ENCODE measurements at places on chromosomes 6 and 20. TPM values are rescaled to one million over a fixed set of nuclear protein-coding genes. Genes with fewer than 3 reads are reported as not detected.
A peak's percentile ranks its signal among the peaks of the same experiment; 100 is the strongest.

DNA sequence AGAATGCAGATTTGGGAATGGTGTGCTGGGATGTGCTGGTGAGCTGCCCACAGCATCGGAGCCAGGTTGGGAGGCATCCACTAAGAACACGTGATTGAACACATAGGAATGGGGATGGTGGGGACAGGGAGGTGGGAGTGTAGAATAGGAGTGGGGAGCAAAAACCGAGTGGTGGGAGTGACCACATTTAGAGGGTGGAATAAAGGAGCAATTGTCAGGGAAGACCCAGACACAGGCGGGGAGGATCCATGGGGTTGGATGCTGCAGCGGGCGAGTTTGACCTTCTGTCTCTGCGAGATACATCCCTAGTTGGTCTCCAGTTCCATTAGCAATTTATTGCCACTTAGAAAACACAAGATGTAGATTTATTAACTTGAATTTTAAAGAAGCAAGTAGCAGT lies 4.7 kb downstream of the NAA20 start:
- no peak overlapping the region for H3K4me3 ChIP-seq
- peaks cover 11% of the 10 kb centered on the region for H3K4me1 ChIP-seq
- H3K27ac ChIP-seq: no peak overlapping the region
- H3K36me3 ChIP-seq: no peaks in the 10 kb centered on the region

GRCh38 chr20:2386516-2387179 lies 5.9 kb downstream of the TGM6 start:
- no peaks in the 10 kb centered on the region for H3K27me3 ChIP-seq
- DNase-seq: no peak
- H3K4me1 ChIP-seq: no peaks in the 10 kb centered on the region
- no peaks in the 10 kb centered on the region for H3K36me3 ChIP-seq
- no peak overlapping the region for H3K27ac ChIP-seq

GRCh38 chr6:10071631-10072220 lies 343.1 kb downstream of the TFAP2A start:
- H3K4me3 ChIP-seq: no peak overlapping the region
- no peaks in the 10 kb centered on the region for H3K4me1 ChIP-seq
- no peaks in the 10 kb centered on the region for H3K36me3 ChIP-seq
- H3K27me3 ChIP-seq: no peaks in the 10 kb centered on the region

GRCh38 chr20:54320148-54320607 lies 112.3 kb downstream of the PFDN4 start:
- no peaks in the 10 kb centered on the region for H3K4me1 ChIP-seq
- H3K36me3 ChIP-seq: no peaks in the 10 kb centered on the region
- H3K27ac ChIP-seq: no peak overlapping the region
- no peaks in the 10 kb centered on the region for H3K27me3 ChIP-seq
- DNase-seq: no peak

The TMC2 gene
- not detected for total RNA-seq

The COQ3 gene
- total RNA-seq: 12.1 TPM

- no peaks in the 10 kb centered on the region for H3K4me1 ChIP-seq
- no peak for DNase-seq
- H3K36me3 ChIP-seq: no peaks in the 10 kb centered on the region
- no peak overlapping the region for H3K27ac ChIP-seq
- H3K27me3 ChIP-seq: no peaks in the 10 kb centered on the region
Observed at GRCh38 chr6:65816991-65817390, 110.0 kb upstream of the EYS start.

GRCh38 chr6:115717472-115717871 lies 343.2 kb downstream of the FRK start:
- no peak overlapping the region for H3K27ac ChIP-seq
- no peaks in the 10 kb centered on the region for H3K36me3 ChIP-seq
- no peak for DNase-seq
- no peaks in the 10 kb centered on the region for H3K27me3 ChIP-seq

- H3K4me3 ChIP-seq: no peak overlapping the region
- no peak for DNase-seq
- H3K36me3 ChIP-seq: no peaks in the 10 kb centered on the region
- H3K27me3 ChIP-seq: no peaks in the 10 kb centered on the region
- H3K27ac ChIP-seq: no peak overlapping the region
Observed at GRCh38 chr6:65116326-65116725, 590.7 kb downstream of the EYS start.

GRCh38 chr20:59770851-59771250 lies 162.6 kb downstream of the SYCP2 start:
- H3K27ac ChIP-seq: no peak overlapping the region
- no peak for DNase-seq
- H3K36me3 ChIP-seq: no peaks in the 10 kb centered on the region
- H3K4me1 ChIP-seq: no peaks in the 10 kb centered on the region
- H3K4me3 ChIP-seq: no peak overlapping the region
- no peaks in the 10 kb centered on the region for H3K27me3 ChIP-seq

The PPP1R3G gene
- total RNA-seq: 1.5 TPM

The EDEM2 gene
- 15.5 TPM for total RNA-seq

- H3K4me1 ChIP-seq: peaks cover 37% of the 10 kb centered on the region
- DNase-seq: no peak
- no peak overlapping the region for H3K27ac ChIP-seq
Observed at GRCh38 chr6:33273924-33274902, 2.3 kb downstream of the RPS18 start.

DNA sequence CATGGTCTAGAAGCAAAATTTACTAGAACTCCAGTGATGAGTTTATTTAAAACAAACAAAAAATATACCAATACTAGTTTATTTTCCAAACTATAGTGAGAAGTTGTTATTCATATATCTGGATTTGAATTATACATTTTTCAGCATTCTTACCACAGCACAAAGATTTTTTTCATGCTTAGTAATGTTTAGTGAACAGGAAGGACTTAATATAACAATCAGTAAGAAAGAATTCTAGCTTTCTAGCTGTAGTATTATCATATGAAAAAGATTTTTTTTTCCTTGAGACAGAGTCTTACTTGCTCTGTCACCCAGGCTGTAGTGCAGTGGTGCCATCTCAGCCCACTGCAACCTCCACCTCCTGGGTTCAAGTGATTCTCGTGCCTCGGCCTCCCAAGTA lies 13.8 kb downstream of the MARCKS start:
- H3K36me3 ChIP-seq: no peaks in the 10 kb centered on the region
- no peaks in the 10 kb centered on the region for H3K27me3 ChIP-seq
- peaks cover 6% of the 10 kb centered on the region for H3K4me1 ChIP-seq
- no peak overlapping the region for H3K27ac ChIP-seq
- DNase-seq: no peak

DNA sequence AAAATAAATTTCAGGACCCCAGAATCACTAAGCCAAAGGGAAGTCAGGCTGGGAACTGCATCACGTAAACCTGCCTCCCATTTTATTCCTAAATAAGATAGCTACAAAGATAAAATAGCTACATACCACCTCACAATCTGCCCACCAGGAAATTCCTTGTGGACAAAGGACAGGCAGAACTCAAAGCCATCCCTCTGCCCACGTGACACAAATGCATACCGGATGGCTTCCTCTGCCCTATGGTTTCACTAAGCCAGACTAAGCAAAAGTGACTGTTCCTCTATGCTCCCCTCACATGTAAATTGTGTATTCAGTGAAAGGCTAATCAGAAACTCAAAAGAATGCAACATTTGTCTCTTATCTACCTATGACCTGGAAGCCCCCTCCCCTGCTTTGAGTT lies 15.0 kb downstream of the MBOAT1 start:
- H3K4me3 ChIP-seq: no peak overlapping the region
- H3K36me3 ChIP-seq: no peaks in the 10 kb centered on the region
- DNase-seq: no peak
- H3K4me1 ChIP-seq: no peaks in the 10 kb centered on the region
- H3K27ac ChIP-seq: no peak overlapping the region

GRCh38 chr6:133955582-133956415 lies 2.8 kb downstream of the TBPL1 start:
- H3K36me3 ChIP-seq: no peaks in the 10 kb centered on the region
- peaks cover 10% of the 10 kb centered on the region for H3K27me3 ChIP-seq
- H3K27ac ChIP-seq: no peak overlapping the region
- peaks cover 15% of the 10 kb centered on the region for H3K4me1 ChIP-seq
- DNase-seq: no peak

The NUP43 gene
- total RNA-seq: 20.8 TPM

The RIMS4 gene
- 0.14 TPM for total RNA-seq

The SLC17A3 gene
- 0.14 TPM for total RNA-seq

DNA sequence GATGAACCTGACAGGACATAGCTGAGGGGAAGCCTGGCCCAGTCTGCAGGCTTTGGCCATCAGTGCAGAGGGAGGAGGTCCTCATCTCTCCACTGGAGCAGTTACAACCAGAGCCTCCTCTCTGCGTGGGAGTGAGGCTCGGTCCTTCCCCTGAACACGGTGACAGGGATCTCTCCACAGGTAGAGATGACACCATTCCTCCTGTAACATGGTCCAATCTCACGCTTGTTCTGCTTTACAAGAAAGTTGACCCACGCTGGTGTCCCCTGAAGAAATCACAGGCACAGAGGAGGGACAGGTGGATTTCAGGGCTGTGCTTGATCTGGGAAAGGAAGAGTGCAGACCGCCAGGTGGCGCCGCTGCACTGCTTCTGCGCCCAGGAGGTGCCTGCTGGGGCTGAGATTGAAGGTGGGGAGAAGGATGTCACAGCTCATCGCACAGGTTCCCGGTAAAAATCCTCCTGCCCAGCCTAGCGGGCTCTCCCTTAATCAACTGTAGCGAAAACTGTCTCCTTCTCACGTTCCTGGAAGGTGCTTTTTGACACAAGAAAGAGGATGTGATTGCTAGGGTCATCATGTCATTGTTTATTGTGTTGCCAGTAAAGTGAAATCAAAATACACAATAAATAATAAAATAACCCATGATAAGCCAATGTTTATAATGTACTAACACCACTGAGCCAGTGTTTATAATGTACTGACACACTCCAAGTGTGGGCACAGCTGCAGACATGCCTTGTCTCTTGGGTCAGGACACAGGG lies 20.4 kb downstream of the HLA-G start:
- no peak overlapping the region for H3K4me3 ChIP-seq
- no peak overlapping the region for H3K27ac ChIP-seq
- peak; percentile 68 for DNase-seq
- H3K36me3 ChIP-seq: no peaks in the 10 kb centered on the region

DNA sequence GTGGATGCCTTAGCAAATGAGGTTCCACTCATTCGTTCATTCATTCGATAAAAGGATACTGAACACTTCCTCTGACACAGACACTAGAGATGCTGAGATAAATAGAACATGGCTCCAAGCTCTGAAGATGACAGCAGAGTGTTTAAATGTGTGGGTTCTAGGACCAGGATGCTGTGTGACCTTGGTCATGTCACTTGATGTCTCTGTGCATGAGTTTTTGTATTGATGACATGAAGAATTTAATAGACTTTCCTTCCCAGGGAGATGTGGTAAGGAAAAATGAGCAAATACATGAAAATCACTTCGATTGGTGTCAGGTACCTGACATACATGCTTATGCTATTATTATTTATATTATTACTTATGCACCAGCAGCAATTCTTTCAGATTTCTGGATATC lies 34.3 kb upstream of the CD83 start:
- H3K27ac ChIP-seq: no peak overlapping the region
- no peaks in the 10 kb centered on the region for H3K36me3 ChIP-seq
- no peak overlapping the region for H3K4me3 ChIP-seq
- no peaks in the 10 kb centered on the region for H3K4me1 ChIP-seq
- no peaks in the 10 kb centered on the region for H3K27me3 ChIP-seq

GRCh38 chr6:116210316-116210715 lies 43.6 kb downstream of the TSPYL4 start:
- H3K4me1 ChIP-seq: no peaks in the 10 kb centered on the region
- no peak overlapping the region for H3K27ac ChIP-seq
- DNase-seq: no peak
- H3K27me3 ChIP-seq: no peaks in the 10 kb centered on the region
- H3K4me3 ChIP-seq: no peak overlapping the region

The SPATA25 gene
- 3.1 TPM for total RNA-seq

- no peak overlapping the region for H3K4me3 ChIP-seq
- no peak overlapping the region for H3K27ac ChIP-seq
- no peak for DNase-seq
- peaks cover 34% of the 10 kb centered on the region for H3K36me3 ChIP-seq
Observed at GRCh38 chr20:50916257-50916656, 15.0 kb downstream of the ADNP start.

The PLCB1 gene
- total RNA-seq: 4.7 TPM

DNA sequence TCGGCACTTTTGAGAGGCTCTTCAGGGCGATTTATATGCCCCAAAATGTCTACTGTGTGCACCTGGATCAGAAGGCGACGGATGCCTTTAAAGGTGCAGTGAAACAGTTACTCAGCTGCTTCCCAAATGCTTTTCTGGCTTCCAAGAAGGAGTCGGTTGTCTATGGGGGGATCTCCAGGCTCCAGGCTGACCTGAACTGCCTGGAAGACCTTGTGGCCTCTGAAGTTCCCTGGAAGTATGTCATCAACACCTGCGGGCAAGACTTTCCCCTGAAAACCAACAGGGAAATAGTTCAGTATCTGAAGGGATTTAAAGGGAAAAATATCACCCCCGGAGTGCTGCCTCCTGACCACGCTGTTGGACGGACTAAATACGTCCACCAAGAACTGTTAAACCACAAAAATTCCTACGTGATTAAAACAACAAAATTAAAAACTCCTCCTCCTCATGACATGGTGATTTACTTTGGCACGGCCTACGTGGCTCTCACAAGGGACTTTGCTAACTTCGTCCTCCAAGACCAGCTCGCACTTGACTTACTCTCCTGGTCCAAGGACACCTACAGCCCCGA lies 8.2 kb downstream of the GCNT2 start:
- peaks cover 10% of the 10 kb centered on the region for H3K4me1 ChIP-seq
- no peaks in the 10 kb centered on the region for H3K27me3 ChIP-seq
- DNase-seq: no peak
- no peak overlapping the region for H3K27ac ChIP-seq
- peak overlapping the region; percentile 37 for H3K4me3 ChIP-seq
- H3K36me3 ChIP-seq: no peaks in the 10 kb centered on the region

The TMEM170B gene
- total RNA-seq: 1.8 TPM

DNA sequence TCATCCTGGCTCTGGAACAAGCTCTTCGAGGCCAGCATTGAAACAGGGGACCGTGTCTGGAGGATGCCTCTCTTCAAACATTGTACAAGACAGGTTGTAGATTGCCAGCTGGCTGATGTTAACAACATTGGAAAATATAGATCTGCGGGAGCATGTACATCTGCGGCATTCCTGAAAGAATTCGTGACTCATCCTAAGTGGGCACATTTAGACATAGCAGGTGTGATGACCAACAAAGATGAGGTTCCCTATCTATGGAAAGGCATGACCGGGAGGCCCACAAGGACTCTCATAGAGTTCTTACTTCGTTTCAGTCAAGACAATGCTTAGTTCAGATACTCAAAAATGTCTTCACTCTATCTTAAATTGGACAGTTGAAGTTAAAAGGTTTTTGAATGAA lies 3.6 kb upstream of the CDKN1A start:
- no peak overlapping the region for H3K27ac ChIP-seq
- DNase-seq: no peak
- H3K4me1 ChIP-seq: peaks cover 14% of the 10 kb centered on the region
- peaks cover 49% of the 10 kb centered on the region for H3K27me3 ChIP-seq

- H3K36me3 ChIP-seq: peaks cover 2% of the 10 kb centered on the region
- no peak overlapping the region for H3K4me3 ChIP-seq
- peaks cover 11% of the 10 kb centered on the region for H3K4me1 ChIP-seq
- H3K27me3 ChIP-seq: no peaks in the 10 kb centered on the region
Observed at GRCh38 chr20:38825901-38826625, 20.6 kb downstream of the PPP1R16B start.
